ENCODE measurements at places on chromosomes 13 and 19.

DNA sequence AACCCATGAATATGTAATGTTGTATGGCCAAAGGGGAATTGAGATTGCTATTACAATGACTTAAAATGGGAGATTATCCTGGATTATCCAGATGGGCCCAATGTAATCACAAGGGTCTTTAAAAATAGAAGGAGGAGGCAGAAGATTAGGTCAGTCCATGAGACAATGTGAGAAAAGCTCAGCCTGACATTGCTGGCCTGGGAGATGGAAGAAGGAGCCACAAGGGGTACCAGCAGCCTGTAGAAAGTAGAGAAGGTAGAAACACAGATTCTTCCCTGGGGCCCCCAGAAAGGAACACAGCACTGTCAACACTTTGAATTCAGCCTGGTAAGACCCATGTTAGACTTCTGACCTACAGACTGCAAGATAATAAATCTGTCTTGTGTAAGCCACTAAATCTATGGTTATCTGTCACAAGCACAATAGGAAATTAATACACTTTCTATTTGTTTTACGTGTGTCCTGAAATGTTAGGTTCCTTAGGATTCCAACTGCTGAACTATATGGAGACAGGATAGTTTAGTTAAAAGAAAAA lies 132.9 kb upstream of the SERP2 start:
- no peak for DNase-seq

DNA sequence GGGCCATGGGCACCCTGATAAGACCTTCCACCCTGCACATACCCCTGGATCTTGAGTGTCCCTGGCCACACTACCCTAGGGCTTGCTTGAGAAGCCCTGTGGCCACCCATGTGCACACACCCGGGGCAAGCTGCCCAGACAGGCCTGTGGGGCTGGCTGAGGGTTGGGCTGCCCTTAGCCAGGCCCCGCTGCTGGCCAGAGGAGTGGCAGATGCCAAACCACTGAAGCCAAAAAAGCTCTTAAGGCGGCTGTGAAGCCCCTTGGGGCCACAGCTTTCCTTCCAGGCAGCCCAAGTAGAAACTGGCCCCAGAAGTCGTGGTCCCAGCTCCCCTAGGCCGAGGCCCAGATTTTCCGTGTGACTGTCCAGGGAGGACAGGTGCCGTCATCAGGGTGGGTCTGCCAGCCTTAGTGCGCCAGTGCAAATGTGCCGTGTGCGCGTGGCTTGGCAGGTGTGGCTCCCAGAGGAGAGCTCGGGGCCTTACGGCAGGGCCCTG lies 14.8 kb downstream of the CEBPG start:
- DNase-seq: no peak

DNA sequence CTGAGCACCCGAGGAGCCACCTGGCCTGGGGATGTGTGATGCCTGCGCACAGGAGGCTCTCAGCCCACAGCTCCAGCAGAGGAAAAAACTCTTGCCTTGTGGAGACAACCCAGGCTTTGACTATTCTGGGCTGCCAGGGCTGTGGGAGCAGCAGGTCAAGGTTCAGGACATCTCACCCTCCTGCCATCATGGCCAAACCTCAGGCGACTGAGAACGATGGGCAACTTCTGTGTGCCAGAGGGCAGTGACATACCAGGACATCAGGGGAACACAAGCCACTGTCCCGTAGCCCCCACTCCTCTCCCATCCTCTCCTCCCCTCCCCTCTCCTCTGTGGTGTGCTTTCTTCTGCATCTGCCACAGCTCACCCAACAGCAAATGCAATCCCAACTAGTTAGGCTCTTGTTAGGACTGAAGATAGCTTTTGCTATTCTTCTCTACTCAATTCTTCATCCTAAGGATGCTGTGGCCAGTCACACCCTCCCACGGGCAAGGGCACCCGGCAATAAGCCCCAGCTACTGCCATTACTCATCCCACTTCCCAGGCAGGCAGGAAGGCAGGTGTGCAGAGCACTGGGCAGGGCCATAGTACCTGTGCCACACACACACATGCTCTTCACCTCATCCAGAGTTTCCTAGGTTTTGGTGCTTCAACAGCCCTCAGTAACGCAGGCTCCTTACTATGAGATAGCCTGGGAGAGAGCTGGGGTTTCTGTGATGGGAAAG lies 16.8 kb downstream of the ELL start:
- peak; percentile 48 for DNase-seq

- DNase-seq: no peak
Observed at GRCh38 chr19:17479325-17479791, 9.0 kb downstream of the SLC27A1 start.

DNA sequence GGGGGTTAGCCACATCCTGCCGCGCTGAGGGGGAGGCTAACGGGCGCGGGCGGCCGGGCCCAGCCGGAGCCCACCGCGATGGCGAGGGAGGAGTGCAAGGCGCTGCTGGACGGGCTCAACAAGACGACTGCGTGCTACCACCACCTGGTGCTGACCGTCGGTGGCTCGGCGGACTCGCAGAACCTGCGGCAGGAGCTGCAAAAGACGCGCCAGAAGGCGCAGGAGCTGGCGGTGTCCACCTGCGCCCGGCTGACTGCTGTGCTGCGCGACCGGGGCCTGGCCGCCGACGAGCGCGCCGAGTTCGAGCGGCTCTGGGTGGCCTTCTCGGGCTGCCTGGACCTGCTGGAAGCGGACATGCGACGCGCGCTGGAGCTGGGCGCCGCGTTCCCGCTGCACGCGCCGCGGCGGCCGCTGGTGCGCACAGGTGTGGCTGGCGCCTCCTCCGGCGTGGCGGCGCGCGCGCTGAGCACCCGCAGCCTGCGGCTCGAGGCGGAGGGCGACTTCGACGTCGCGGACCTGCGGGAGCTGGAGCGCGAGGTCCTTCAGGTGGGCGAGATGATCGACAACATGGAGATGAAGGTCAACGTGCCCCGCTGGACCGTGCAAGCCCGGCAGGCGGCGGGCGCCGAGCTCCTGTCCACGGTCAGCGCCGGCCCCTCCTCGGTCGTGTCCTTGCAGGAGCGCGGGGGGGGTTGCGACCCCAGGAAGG lies 692 bp downstream of the RGS9BP start:
- no peak for DNase-seq

DNA sequence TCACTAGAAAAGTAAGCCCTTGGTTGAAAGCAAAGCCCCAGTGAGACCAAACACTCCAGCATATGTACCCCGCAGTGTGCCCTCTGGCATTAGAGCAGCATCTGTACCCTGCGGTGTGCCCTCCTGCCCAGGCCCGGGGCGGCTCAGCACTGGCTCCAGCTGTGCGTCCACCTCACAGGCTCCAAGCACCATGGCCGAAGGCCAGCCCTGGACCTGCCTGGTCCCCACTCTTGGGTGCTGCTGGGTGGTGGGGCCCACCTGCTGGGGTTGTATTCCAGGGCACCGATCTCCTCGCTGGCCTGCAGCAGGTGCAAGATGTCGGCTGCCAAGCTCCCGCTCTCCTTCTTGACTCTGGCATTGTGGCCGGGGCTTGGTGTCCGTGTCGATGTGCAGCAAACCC lies 230.2 kb downstream of the TUBA3C start:
- no peak for DNase-seq

DNA sequence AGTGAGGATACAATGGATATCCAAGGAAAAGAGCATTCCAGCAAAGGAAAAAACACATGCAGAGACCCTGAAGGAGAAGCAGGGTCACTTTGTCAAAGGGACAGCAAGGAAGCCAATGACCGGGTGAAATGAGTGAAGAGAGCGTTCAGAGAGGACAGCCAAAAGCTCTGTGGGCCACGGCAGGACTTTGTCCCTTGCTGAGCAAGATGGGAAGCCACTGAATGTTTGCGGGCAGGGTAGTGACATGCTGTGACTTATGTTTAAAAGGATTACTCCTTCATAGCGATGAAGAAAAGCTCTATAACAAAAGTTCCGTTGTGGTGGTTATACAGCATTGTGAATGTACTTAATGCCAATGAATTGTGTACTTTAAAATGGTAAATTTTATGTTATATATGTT lies 16.5 kb downstream of the ZAR1L start:
- no peak for DNase-seq

All from stimulated activated CD8-positive, alpha-beta memory T cell treated with anti-CD3 and anti-CD28 coated beads, Interleukin-4, amount 100 ng/mL, for 48 hours (primary cell).